ENCODE measurements at places on chromosomes 2 and 18.

DNA sequence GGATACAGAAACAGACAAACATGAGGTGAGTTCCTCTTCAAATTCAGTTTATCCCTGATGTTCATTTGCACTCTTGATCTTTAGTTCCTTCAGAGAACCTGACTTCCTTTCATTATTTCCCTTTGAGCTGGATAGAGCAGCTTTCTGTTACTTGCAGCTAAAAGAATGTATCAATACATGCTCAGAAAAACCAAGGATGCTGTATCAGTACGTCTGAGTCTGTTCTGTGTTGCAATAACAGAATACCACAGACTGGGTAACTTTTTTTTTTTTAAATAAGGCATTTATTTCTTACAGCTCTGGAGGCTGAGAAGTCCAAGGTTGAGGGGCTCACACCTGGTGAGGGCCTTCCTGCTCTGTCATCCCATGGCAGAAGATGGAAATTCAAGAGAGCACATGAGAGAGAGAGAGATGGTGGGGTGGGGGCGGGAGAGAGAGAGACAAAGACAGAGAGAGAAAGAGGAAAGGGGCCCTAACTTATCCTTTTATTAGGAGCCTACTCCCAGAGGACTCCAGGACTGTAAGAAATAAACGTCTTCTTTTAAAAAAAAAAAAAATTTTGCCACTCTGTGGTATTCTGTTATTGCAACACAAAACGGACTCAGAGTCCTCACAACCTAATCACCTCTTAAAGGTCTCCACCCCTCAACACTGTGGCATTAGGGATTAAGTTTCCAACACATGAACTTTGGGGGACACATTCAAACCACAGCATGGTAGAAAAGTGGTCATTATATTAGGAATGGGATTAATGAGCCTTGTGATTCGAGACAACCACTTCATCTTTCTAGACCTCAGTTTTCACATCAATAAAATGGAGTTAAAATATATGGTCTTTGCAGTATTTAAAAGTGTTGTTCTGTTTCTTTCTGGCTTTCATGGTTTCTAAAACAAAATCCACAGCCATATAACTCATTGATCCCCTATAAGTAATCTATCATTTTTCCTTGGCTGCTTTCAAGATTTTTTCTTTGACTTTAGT is 18.4 kb upstream of the SELENOI start:
- DNase-seq: peak; percentile 58

DNA sequence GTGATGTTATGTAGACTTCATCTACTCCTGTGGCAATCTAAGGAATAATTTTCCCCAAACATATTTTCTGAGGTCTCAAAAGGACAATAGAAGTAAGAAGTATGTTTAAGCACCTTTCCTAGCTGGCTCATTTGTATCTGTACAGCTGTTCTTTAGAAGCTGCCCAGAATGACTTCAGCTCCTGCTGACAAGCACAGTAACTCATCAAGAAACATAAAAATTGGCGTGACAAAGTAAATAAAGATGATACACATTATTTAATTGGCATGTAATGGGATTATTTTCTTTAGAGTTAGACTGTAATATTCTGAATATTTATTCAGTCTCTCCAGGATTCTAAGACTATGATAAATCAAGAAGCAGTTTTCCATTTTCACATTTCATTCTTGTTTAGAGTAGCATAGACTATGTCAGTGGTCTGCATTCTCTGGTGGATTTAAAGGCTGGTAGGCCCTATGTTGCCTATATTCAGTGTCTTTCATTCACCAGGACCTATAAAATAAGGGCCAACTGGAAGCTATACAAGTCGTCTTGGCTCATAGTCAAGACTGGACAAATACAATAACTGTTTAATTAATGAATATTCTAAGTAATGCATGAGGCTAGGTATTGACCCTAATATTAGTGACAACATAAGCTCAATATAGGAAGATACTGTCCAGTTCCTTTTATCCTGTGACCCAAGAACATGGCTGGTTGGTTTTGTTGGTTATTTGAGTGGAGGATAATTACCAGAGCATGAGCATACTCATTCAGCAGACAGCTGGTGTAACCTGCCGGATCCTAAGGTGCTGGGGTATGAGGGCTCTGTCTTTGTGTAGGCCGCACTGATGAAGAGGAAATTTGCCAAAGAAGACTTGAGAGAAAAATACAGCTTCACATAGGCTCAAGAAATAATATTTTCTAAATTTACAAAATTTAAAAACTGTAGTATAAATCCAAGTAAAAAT is 107.0 kb downstream of the PDE1A start:
- DNase-seq: no peak

DNA sequence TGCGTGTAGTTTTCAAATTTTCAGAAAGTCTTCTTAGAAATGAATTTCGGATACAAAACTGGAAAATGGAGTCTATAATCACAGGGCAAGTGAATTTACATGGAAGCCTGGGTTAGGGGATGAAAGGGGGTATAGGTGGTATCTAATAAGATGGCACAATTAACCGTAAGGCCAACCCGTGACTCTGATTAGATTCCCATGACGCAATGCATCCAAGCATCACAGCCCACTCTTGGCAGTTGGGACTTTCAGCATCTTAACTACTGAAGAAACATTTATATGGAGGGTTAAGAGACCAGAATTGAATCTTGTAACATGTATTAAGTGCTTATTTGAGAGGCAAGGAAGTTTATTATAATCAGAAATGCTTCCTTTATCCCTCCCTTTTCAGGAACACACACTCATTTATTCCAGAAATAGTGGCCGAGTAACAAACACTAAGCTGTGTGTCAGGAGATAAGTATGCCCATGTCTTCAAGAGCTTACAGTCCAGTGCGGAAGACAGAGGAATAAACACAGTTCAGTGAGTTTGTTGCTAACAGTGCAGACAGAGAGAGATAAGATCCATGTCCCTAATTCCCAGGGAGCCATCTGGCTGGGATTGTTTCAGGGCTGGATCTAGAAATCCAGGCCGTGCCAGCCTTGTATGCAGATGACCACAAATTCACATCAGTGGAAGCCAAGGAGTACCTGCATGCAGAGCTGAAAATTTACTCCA is 151.2 kb downstream of the ANTXR1 start:
- peak; percentile 59 for DNase-seq

- no peak for DNase-seq
Observed at GRCh38 chr2:1495676-1496358, 82.6 kb downstream of the TPO start.

DNA sequence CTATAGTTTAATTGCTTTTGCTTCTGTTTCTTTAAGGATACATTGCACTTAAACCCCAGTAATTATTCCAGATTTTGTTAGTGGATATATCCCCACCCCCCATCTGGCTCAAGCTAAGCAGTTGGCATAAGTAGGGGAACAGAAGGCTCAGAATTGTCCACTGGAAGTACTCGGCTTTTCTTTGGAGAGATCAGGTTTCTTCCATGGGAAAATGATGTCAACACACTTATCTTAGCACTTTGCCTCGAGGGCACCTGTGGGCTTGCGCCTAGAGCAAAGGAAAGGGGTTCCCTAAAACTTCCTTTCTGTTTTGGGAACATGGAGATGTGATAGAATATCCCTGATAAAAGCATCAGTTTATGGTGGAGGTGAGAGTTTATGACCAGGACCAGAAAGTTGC is 130.6 kb downstream of the FMNL2 start:
- DNase-seq: no peak

GRCh38 chr2:1623906-1624445 is 120.3 kb downstream of the PXDN start:
- no peak for DNase-seq

GRCh38 chr2:9640403-9641104 is 9.8 kb upstream of the YWHAQ start:
- no peak for DNase-seq

DNA sequence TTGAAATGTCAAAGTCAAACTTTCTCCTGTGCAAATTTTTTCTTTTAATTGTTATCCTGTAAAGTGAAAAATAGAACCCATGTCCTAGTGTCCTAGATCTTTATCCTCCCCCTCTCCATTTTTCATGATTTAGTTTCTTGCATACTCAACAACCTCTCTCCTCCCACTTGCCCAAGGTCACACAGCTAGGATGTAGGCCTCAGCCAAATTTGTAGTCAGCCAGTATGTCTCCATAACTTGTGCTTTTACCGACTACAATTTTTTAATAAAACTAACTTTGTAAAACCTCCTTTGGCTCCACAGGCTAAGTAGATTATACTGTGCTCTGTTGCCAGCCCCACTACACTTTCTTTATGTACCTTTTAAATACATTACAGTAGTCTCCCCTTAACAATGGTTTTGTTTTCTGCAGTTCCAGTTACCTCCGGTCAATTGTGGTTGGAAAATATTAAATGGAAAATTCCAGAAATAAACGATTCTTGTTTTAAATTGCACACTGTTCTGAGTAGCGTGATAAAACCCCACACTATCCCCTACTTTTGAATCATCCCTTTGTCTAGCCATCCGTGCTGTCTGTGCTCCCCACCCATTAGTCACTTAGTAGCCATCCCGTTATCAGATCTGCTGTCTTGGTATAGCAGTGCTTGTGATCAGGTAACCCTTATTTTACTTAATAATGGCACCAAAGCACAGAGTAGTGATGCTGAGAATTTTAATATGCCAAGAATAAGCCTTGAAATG is 22.8 kb downstream of the GULP1 start:
- DNase-seq: no peak

- peak; percentile 70 for DNase-seq
Observed at GRCh38 chr2:40488101-40488601, 36.3 kb upstream of the SLC8A1 start.

DNA sequence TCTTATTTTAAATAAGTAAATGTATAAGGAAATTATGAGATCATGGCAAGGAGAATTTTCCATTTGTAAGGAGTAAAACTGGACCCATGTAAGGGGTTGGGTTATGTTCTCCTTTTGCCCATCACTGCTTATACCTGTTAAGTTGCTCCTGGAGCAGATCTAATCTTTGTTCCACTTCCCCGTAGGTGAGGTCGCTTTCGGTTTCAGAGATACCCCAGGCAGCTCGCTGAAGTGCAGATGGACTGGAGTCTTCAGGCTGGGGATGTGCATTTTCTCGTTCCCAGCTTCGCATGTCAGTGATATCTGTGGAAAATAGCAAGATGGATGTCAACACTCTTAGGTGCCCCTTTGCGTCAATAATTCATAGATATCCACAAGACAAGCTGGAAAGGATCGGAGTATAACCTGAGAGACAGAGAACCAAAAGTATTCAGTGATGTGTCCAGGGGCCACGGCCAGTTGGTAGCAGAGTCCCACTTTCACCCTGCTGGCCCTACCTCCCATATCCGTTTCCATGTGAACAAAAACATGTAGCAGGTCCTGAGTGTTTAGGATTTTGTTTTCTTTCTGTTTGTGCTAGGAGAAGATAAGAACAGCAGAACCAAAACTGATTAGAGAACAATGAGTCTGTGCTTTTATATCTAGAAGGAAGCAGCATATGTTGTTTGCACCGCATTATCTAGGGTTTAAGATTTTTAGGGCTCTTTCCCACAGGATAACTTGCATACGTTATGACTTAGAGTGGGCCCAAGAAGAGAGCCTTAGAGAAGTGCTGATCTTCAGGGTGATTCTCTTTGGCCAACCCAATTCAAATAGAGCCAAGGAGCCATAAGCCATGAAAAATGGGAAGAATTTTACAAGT is 36.0 kb downstream of the GCA start:
- DNase-seq: no peak

GRCh38 chr2:42367835-42368234 is 6.8 kb upstream of the COX7A2L start:
- peak; percentile 71 for DNase-seq

- peak; percentile 41 for DNase-seq
Observed at GRCh38 chr18:63758615-63759240, 16.5 kb upstream of the SERPINB7 start.

DNA sequence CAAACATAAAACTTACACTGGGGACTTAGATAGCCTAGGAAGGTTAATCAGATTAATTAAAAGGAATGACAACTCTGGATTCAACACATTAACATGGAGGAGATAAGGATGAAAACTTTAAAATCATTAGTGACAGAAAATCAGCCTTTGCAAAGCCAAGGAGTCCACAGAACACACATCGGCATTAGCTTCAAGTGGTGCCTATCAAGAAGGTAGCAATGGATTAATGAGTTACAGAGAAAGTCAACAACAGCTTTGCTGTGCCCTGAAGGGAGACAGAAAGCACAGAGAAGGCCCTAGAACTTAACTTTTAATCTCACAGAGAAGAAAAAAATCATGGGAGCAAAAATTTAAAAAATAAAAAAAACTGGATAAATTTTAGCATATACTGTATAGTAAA is 88.6 kb downstream of the KCNH7 start:
- DNase-seq: no peak

- DNase-seq: no peak
Observed at GRCh38 chr2:84878896-84879583, 1.8 kb downstream of the TRABD2A start.

DNA sequence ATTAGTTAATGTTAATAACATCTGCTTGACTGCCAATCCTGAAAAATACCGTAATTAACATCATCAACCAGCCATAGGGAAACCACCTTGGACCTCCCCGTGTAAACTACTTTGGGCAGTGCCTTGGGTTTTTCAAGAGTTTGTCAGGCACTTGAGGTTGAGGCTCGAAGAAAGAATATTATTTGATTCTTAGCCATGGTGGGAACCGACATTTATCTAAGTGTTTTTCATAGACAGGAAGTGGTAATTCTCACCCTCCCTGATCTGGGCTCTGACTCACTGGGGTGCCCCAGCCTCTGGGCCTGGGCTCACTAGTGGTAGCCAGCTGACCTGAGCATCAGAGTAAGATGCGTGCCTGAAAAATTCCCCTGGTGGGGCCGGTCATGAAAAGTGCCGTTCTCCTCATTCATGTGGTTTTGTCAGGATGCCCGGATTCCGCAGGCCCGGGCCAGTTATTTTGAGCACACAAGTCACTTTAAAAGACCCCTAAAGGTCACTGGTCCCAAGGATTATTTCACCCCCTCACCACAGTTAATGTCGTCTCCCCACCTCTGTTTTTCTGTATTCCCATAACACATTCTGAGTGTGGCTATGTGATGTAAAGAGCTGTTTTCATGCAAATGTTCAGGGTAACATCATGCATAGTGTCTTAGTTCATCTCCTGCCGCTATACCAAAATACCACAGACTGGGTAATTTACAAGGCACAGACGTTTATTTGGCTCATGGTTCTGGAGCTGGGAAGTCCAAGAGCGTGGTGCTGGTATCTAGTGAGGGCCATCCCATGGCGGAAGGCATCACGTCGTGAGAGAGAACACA is 21.6 kb upstream of the SPATA3 start:
- peak; percentile 14 for DNase-seq

DNA sequence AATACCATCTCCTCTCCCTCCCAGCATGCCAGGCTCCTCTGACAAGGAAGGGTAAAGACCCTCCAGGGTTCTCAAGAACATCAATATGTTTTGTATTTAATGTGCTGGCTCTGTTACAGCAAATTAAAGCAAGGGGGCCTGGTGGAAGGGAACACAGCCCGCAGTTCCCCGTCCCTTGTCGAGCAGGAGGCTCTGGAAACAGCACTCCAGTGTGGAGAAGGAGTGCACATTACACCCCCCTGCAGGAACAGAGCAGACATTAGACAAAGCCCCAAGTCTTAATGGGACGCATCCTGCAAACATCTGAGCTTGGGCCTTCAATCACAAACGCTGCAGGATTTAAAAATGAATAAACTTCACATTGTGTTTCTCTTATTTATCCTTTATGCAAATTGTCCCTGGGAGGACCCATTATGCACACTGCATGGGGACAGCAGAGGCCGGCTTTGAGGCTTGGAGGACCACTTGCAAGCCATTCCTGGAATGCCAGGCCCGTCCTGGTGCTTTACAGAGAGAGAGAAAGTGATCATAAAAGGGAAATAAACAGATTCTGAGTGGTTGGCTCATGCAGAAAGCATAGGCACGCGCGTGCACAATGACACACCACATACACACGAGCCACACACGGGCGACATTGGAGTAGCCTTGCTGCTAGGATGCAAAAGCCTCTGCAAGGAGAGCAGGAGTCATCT is 328.7 kb downstream of the SMAD2 start:
- no peak for DNase-seq

GRCh38 chr18:24013051-24013450 is 1.5 kb upstream of the TTC39C start:
- DNase-seq: no peak

Data from foreskin fibroblast (primary cell).